ENCODE measurements at places on chromosomes 7 and 10.
A peak's percentile ranks its signal among the peaks of the same experiment; 100 is the strongest.

GRCh38 chr10:31341552-31341951 is 22.5 kb downstream of the ZEB1 start:
- DNase-seq = no peak

DNA sequence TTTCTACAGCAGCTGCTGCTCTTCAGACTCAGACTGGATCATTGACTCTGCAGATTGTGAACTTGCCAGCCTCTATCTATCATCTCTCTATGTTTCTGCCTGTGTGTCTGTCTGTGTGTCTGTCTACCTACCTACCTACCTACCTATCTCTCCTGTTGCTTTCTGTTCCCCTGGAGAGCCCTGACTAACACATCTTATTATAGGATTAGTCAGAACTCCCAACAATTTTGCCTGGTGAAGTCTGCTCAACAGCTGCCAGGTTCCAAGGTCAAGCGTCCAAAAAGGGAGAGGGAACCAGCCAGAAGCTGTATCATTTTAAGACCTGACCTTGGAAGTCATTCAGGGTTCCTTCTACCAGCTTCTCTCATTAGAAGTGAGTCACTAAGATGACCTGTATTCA is 579.0 kb upstream of the DPP6 start:
- no peak for DNase-seq

GRCh38 chr10:88440541-88440940 is 142.6 kb downstream of the RNLS start:
- no peak for DNase-seq

- no peak for DNase-seq
Observed at GRCh38 chr7:157482517-157483087, 145.8 kb downstream of the DNAJB6 start.

- DNase-seq = no peak
Observed at GRCh38 chr10:4315551-4315950, 510.5 kb upstream of the AKR1E2 start.

DNA sequence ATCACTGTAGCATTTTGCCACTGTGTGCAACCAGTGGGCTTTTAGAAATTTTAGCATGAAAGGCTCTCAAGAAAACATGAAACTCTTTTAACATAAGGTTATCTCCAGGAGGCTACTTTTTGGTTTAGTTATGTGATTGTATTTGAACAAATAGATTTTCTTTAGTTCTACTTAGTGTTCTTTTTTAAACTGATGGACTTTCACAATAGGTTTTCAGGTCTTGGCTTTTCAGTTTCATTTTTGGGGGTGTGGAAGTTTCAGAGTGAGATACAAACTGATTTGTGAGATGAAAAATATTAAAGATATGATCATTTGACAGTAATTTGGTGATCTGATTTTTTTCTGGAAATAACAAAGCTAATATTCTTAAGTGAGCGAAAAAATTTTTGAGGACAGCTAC is 344.1 kb downstream of the PHF14 start:
- DNase-seq = no peak

GRCh38 chr7:2023877-2024566 is 208.7 kb downstream of the MAD1L1 start:
- no peak for DNase-seq

- peak; percentile 38 for DNase-seq
Observed at GRCh38 chr7:17234030-17234397, 64.4 kb upstream of the AHR start.

Measured in stimulated activated CD4-positive, alpha-beta T cell treated with anti-CD3 and anti-CD28 coated beads, Interleukin-1b, Interleukin-23, amount 100 ng/mL, for 48 hours (primary cell).